ENCODE measurements at places on chromosomes 12 and 14.

- no peak for DNase-seq
Measured at GRCh38 chr12:65885716-65886115, 61.4 kb downstream of the HMGA2 start.

GRCh38 chr14:67395086-67395875 is 16.7 kb downstream of the PLEK2 start:
- DNase-seq, result no peak

- DNase-seq, result no peak
Measured at GRCh38 chr12:116675339-116676107, 62.3 kb downstream of the SPRING1 start.

DNA sequence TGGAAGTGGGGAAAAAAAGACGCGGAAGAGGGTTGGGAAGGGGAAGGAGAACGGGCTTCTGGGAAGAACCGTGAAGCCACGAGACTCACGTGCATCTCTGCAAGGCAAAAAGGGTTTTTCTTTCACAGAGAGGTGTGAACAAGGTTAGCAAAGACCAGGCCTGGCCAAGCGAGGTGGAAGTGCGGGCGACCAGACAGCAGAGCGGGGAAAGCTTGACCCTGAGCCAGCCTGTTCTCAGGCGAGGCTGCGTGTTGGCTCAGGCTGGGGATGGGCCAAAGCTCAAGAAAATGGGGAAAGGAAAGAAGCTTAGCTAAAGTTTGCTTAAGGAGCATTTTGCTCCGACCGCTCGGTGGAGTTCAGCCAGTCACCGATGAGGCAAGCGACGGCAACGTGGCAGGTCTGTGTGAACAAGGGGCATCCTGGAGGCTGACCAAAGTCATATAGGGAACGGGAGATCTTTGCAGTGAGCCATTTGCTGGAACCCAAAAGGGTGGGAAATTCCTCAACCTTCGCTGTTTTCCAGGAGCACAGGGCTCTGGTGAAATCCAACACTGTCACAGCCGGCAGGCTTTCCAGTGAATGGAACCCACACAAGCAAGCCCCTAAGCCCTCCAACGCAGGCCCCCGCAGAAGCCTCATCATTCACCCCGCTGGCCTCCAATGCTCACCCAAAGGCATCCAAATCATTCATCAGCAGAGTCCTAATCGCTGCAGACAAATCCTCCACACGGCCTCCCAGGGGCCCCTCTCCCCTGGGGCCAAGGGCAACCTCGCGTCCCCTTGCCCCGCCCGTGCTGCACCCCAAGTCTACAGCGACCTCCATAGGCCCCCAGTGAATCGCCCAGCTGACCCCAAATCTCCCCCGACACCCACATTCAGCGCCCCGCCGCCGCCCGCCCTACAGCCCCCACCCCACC is 754 bp downstream of the ZNF605 start:
- peak; percentile 58 for DNase-seq

DNA sequence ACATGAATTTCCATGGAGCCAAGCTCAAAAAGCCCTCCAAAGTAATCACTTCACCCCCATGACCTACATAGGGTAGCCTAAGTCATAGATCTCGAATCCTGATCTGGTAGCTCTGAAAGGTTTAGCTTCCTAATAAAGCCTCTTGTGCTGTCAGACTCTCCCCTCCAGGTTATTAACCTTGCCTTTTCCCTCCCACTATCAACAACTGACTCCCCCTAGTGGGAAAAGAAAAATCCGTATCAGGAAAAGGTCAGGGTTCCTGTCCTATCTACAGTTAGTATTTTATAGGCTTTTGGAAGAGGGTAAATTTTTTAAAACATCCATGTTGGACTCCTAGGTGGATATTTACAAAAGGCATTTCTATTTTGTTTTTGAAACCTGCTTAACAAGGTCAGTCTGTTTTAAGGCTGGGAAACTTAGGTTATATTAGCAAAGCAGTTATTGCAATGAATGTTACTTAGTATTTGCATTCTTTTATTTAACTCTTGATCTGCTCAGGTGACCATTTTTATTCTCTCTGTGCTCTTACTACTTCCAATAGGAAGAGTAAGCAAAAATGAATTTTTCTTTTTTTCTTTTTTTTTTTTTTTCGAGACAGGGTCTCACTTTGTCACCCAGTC is 8.0 kb downstream of the YY1 start:
- DNase-seq, result peak; percentile 73

DNA sequence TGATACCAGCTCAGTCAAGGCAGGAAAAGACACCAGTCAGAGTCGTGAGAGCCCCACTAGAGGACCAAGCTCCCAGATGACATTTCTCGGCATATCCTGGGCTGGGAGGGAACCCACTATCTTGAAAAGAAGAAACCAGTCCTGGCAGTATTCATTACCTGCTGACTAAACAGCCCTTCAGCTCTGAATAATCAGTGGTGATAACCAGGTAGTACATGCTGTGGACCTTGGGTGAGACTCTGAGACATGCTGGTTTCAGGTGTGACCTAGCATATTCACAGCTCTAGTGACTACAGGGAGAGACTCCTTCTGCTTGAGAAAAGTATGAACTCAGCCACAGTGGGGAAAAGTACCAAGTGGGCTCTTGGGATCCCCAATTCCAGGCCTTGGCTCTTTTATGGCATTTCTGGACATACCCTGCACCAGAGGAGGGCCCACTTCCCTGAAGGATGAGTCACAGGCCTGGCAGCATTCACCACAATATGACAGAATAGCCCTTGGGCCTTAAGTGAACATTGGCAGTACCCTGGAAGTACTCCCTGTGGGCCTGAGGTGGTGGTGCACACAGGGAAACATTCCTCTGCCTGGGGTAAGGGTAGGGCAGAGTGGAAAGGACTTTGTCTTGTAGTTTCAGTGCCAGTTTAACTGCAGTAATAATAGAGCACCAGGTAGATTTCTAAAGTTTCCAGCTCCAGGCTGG is 82.6 kb upstream of the SLC38A4 start:
- DNase-seq, result no peak

- peak; percentile 91 for DNase-seq
Measured at GRCh38 chr12:76020281-76020680, 11.3 kb downstream of the PHLDA1 start.

- DNase-seq, result no peak
Measured at GRCh38 chr14:91654836-91655235, 77.0 kb downstream of the CATSPERB start.

- DNase-seq, result no peak
Measured at GRCh38 chr12:1466481-1467154, 127.8 kb downstream of the FBXL14 start.

DNA sequence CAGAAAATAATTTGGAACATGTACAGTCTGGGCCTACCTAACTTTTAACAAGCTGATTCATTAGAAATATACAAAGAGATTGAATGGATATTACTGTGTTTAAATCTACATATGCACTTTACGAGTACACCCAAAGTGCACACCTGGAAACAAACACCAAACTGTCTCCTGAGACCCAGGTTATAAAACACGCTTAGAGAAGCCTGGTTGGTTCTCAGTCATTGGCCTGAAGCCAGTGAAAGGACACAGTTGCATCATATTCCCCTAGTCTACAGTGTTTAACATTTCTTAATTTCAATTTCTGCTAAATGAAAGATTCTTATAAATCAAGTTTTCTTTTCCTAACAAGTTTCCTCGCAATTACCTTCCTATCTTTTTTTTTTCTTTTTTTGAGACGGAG is 209.5 kb downstream of the FBXL14 start:
- no peak for DNase-seq

GRCh38 chr12:116104167-116104767 is 173.2 kb downstream of the MED13L start:
- no peak for DNase-seq

DNA sequence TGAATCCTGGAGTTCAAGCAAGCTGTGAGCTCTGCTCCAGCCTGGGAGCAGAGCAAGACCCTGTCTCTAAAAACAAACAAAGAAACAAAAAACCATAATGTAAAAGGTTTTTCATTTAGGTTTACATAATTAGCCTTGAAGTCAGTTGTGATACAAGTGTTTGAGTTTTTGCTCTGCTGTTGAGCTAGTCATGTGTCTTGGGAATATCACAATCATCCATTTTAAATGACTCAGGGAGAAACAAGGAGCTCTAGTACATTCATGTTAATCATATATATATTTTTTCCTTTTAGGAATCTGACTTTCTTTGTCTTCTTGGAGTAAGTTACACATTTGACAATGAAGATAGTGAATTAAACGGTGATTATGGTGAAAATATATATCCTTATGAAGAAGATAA is 12.9 kb downstream of the MIA2 start:
- no peak for DNase-seq

GRCh38 chr12:13176256-13176655 is 20.3 kb upstream of the EMP1 start:
- no peak for DNase-seq

- no peak for DNase-seq
Measured at GRCh38 chr12:119593578-119594398, at the start of gene TMEM233. TSS of gene TMEM233 (plus strand) at chr12:119593774. CDS start at chr12:119593849, 75 bp downstream.

GRCh38 chr12:30202521-30203254 is 418.9 kb upstream of the TMTC1 start:
- no peak for DNase-seq

- no peak for DNase-seq
Measured at GRCh38 chr14:105275267-105275946, 25.4 kb downstream of the BRF1 start.

GRCh38 chr14:61603736-61604135 is 91.6 kb upstream of the HIF1A start:
- DNase-seq, result no peak

DNA sequence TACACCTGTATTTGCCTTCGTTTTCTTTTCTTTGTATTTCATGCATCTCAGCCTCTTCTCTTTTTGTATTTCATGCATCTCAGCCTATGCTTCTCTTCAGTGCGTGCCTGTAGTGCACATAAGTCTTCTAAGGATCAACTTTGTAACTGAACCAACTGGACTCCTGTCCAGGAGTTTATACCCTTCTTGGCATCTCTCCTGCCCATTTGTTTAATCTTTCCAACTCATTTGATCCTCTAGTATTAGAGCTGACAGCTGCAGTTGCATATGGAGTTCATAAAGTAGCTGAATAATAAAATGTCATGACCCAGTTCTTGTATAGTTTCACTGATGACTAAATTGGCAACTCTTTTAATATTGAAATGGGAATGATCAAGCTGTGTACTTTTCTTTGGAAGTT is 89.7 kb downstream of the FGD4 start:
- DNase-seq, result no peak

GRCh38 chr12:121603581-121603980 is 22.7 kb upstream of the ORAI1 start:
- no peak for DNase-seq

DNA sequence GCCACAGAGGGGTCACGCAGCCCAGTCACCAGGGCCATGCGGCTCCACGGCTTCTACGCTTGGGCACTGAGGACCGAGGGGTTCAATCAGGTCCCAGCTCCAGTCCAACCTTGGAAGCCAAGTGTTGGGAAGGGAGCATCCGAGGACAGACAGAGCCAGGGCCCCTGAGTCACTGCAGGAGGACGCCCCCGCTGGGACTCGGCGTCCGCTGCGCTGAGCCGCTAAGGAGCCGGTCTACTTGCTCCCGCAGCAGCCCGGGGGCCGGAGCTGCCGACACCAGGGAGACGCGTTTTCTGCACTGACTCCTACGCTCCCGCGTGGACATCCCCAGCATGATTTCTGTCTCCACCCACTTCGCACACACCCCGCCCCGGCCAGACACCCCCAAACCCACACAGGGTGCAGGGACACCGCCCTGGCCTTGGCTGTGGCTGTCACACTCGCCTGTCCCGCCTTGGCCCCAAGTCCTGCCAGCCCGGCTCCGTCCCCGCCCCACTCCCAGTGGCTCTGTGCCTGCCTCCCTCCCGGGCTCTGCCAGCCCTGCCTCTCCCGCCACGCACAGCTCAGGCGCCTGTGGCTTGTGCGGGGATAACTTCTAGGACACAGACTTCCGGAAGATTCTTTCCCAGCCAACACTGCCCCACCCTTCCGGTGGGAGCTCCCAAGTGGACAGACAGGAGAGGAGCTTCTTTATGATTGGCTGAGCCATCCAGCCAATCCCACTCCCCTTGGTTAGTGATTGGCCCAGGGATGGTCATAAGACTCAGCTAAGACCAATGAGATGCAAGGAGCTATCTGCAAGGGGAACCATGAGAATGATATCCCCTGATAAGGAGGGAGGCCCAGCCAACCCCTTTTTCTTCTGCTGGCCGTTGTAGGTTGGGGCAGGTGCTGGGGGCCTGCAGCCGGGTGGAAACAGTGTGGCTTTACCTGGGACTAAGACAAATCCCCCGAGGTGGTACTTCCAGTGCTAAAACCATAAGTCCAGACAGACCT is 118.9 kb upstream of the SFSWAP start:
- no peak for DNase-seq

GRCh38 chr12:96084624-96085023 is 49.2 kb upstream of the LTA4H start:
- no peak for DNase-seq

Data from activated CD4-positive, alpha-beta T cell treated with anti-CD3 and anti-CD28 coated beads, Interleukin-2, amount 10 ng/mL, durations not matched to agents 24 days and 14 days (primary cell).